ENCODE measurements at places on chromosomes 4 and X.

GRCh38 chr4:112604589-112604988 lies 32.1 kb downstream of the ZGRF1 start:
- no peak overlapping the region for H3K4me3 ChIP-seq
- H3K27ac ChIP-seq: no peak overlapping the region
- no peak for DNase-seq
- no peaks in the 10 kb centered on the region for H3K27me3 ChIP-seq
- H3K36me3 ChIP-seq: no peaks in the 10 kb centered on the region

GRCh38 chrX:153626025-153626633 lies 20.9 kb upstream of the DUSP9 start:
- H3K27ac ChIP-seq: no peak overlapping the region
- DNase-seq: no peak
- no peak overlapping the region for H3K4me3 ChIP-seq

GRCh38 chrX:9897761-9898161 lies 69.4 kb upstream of the CLDN34 start:
- no peak for DNase-seq
- H3K4me3 ChIP-seq: no peak overlapping the region
- peaks cover 16% of the 10 kb centered on the region for H3K27me3 ChIP-seq
- no peaks in the 10 kb centered on the region for H3K4me1 ChIP-seq

GRCh38 chrX:149469406-149469805 lies 35.7 kb downstream of the IDS start:
- H3K36me3 ChIP-seq: no peaks in the 10 kb centered on the region
- H3K4me1 ChIP-seq: no peaks in the 10 kb centered on the region
- no peak for DNase-seq
- H3K4me3 ChIP-seq: no peak overlapping the region
- peaks cover 17% of the 10 kb centered on the region for H3K27me3 ChIP-seq
- no peak overlapping the region for H3K27ac ChIP-seq

- peak within 1 kb of the TSS; percentile 89 for H3K27ac ChIP-seq
- H3K4me1 ChIP-seq: peaks cover 6% of the 10 kb centered on the region
- H3K36me3 ChIP-seq: no peaks in the 10 kb centered on the region
- DNase-seq: no peak
- no peaks in the 10 kb centered on the region for H3K27me3 ChIP-seq
- peak within 1 kb of the TSS; percentile 41 for H3K4me3 ChIP-seq
These were observed at the start of gene SLC2A9 for GRCh38 chr4:10020871-10021652. Gene SLC2A9, minus strand, starts transcription at chr4:10021497. Its CDS starts 68 bp downstream, at chr4:10021429.

DNA sequence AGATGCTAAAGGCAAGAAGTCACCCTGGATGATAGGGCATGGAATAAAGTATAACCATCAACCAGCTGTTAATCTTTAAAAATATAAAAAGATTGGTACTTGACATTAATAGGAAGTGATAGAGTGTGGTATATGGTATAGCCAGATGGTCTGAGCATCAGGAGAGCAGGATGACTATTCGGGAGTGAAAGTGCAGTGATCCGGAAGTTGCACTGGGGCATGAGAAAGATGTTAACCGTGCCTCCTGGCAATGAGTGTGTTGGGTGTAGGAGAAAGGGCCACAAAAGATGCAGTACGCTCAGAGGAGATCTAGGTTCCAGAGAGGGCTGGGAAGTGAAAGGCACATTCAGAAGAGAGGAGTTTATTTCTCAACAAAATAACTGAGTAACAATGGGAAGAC lies 65.0 kb downstream of the TSPAN7 start:
- H3K27me3 ChIP-seq: no peaks in the 10 kb centered on the region
- DNase-seq: no peak
- no peaks in the 10 kb centered on the region for H3K36me3 ChIP-seq
- no peak overlapping the region for H3K4me3 ChIP-seq
- H3K4me1 ChIP-seq: no peaks in the 10 kb centered on the region

Data from breast epithelium (tissue), 4 donors.